ENCODE measurements at places on chromosomes 1 and 21. TPM values are rescaled to one million over a fixed set of nuclear protein-coding genes. Genes with fewer than 3 reads are reported as not detected.

FCGR3A gene
- not detected for polyA plus RNA-seq

RGS2 gene
- 2.0 TPM for polyA plus RNA-seq

MIS18A gene
- 11.2 TPM for polyA plus RNA-seq

C1orf94 gene
- polyA plus RNA-seq: 0.03 TPM

TNFRSF1B gene
- polyA plus RNA-seq: 0.11 TPM

EDARADD gene
- polyA plus RNA-seq: 0.03 TPM

SERPINC1 gene
- polyA plus RNA-seq: 156 TPM

FCN3 gene
- polyA plus RNA-seq: not detected

CA6 gene
- polyA plus RNA-seq: not detected

CASZ1 gene
- 1.9 TPM for polyA plus RNA-seq

TNFRSF9 gene
- not detected for polyA plus RNA-seq

ZBTB8A gene
- 0.82 TPM for polyA plus RNA-seq

MCOLN2 gene
- not detected for polyA plus RNA-seq

TACSTD2 gene
- not detected for polyA plus RNA-seq

ANKRD34A gene
- 0.07 TPM for polyA plus RNA-seq

ZRANB2 gene
- 41.0 TPM for polyA plus RNA-seq

TMCO4 gene
- polyA plus RNA-seq: 2.1 TPM

NAV1 gene
- not detected for polyA plus RNA-seq

FCRL6 gene
- polyA plus RNA-seq: not detected

CHI3L1 gene
- 0.09 TPM for polyA plus RNA-seq

BGLAP gene
- 1.6 TPM for polyA plus RNA-seq

COL8A2 gene
- 0.24 TPM for polyA plus RNA-seq

KRTAP10-12 gene
- polyA plus RNA-seq: not detected

ISG15 gene
- polyA plus RNA-seq: 63.7 TPM

PLA2G2D gene
- not detected for polyA plus RNA-seq

FBLIM1 gene
- 23.0 TPM for polyA plus RNA-seq

TLR5 gene
- polyA plus RNA-seq: not detected

SHISAL2A gene
- not detected for polyA plus RNA-seq

PTPN22 gene
- polyA plus RNA-seq: not detected

SYT14 gene
- not detected for polyA plus RNA-seq

CDCA8 gene
- polyA plus RNA-seq: 24.1 TPM
